ENCODE measurements at places on chromosomes 5 and 9. TPM values are rescaled to one million over a fixed set of nuclear protein-coding genes. Genes with fewer than 3 reads are reported as not detected.

The PHF24 gene
- 0.19 TPM for polyA plus RNA-seq

The LPCAT1 gene
- polyA plus RNA-seq: 21.0 TPM

The ANKRD20A1 gene
- 0.72 TPM for polyA plus RNA-seq

The SPINK6 gene
- not detected for polyA plus RNA-seq

The FAM170A gene
- not detected for polyA plus RNA-seq
